ENCODE measurements at places on chromosomes 7 and 10.

DNA sequence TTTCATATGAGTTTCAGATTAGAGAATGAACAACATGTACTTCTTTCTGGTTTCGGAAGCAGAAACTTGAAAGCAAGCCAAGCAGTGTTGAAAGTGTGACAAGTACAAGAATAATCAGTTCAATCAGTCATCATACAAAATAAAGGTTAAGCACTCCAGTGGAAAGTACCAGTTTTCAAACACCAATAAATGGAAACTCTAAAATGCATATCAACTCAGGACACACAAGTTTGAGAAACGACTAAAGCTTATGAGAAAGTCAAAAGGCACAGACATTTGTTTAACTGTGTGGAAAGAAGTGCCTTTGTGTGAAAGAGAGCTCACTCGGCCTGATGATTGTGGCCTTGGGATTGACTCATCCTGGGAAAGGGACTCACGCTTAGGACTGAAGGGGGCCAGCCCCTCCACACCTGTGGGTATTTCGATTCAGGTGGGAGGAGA is 60.6 kb upstream of the AKR1C1 start:
- no peak for DNase-seq

- no peak for DNase-seq
Observed at GRCh38 chr10:87500646-87501048, 4.0 kb upstream of the MINPP1 start.

DNA sequence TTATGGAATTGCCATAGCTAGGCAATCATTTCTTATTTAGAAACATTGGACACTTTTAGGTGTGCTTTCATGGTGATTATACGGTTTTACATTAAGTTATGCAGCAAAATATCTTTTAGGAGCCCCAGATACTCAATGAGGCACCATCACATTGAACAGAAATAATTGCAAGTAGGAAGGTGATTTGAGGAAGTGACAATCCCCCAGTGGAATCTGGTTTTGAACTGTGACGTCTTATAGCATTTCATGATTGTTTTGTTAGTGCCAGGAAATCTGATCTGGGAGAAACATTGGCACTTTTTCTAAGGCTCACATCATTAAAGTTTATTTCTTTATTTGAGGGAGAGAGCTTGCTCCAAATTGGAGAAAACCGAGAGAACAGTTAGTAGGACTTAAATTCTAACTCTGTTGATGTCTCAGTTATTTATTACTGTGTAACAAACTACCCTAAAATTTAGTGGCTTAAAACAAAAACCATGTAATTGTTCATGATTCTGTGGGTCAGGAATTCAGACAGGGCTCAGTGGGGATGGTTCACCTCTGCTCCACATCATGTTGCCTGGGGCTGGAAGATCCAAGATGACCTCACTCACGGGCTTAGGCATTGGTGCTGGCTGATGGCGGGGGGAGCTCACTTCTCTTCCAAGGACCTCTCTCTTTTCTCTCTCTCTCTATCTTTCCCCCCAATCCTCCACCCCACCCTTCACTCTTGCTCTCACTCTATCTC is 78.2 kb upstream of the STEAP1B start:
- DNase-seq = no peak

GRCh38 chr10:96789571-96790108 is 42.5 kb upstream of the LCOR start:
- DNase-seq = no peak

GRCh38 chr10:96556003-96556402 is 30.8 kb downstream of the TM9SF3 start:
- no peak for DNase-seq

DNA sequence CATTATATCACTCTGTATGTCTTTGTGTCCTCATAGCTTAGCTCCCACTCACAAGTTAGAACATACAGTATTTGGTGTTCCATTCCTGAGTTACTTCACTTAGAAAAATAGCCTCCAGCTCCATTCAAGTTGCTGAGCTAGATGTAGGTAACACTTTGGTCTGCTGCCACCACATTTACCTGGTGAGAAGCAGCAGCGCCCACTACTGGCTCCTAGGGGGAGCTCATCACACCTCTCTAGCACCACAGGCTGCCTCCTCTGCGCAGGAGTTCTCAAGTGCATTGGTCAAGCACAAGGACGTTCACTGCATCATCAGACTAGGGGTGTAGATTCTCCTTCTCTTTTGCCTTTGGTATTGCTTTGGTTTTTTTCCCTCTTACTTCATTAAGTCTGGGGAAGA is 530.9 kb upstream of the AUTS2 start:
- DNase-seq = no peak

GRCh38 chr7:23369100-23369499 is 70.0 kb downstream of the MALSU1 start:
- no peak for DNase-seq

- DNase-seq = no peak
Observed at GRCh38 chr10:126536148-126536547, 134.3 kb downstream of the C10orf90 start.

DNA sequence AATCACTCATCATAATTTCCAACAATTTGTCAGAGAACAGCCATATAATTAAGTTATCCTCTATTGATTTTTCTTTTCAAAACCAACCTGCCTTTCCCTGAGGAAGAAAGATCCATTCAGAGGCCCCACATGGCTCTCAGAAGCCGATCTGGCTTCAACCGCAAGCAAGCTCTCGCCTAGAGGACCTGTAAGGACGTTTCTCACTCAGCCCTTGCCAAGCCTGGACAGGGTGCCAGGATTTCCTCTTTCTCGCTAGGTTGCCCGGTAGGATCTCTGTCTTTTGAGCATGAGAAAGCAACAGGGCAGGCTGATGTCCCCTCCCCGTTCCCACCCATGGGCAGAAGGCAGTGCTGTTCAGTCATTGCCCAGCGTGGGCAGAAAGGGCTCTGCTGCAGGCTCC is 13.0 kb downstream of the AIFM2 start:
- DNase-seq = no peak

DNA sequence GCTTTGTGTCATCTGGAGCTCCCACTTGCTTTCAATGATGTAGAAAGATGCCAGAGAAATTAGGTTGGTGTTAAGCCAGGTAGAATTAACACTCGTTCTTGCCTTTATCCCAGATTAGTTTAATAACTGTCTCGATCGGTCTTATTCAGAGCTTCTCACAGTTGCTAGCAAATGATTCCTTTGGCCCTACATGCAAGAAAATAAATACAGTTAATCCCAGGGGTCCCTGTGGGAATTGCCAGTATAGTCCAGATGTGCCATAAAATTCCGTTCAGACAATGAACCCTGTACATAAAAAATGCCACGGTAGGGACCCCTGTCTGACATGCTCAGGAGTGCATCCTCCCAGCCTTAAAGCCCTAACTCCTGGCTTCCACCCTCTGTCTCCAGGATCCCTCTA is 207.5 kb downstream of the ARHGAP12 start:
- DNase-seq = no peak

- DNase-seq = no peak
Observed at GRCh38 chr7:156156734-156157408, 344.6 kb upstream of the SHH start.

GRCh38 chr7:66627881-66628360 is 760 bp upstream of the KCTD7 start:
- DNase-seq = no peak

- no peak for DNase-seq
Observed at GRCh38 chr7:152891160-152891621, 131.6 kb downstream of the ACTR3B start.

DNA sequence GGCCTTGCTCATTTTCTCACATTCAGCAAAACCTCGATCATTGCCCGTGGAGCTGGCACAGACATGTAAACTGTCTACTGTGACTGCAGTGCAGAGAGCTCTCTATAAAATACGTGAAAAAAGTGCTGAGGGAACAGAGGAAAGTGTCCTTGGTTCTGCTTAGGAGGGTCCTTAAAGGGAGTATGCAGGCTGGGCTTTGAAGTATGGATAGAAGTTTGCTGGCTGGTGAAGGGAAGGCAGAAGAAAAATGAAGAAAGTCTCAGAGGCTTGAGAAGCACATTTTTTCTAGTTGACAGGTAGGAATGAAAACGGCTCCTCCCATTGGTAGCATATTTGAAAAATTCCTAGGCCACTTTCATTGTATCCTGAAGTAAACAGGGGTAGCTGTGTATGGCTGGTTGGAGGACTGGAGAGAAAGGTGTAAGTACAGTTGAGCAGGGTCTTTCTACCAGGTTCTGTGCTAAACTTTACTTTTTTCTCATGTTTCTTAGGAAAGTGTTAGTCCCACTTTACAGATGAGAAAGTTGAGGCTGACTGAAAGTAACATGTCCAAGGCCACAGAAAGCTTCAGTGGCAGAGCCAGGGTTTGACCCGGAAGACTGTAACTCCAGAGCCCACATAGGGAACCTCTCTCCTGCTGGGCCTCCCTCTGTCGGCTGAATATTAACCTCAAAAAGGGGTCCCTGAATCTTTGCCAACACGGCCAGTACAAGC is 63.0 kb upstream of the PPIF start:
- DNase-seq = no peak

GRCh38 chr7:82605247-82605864 is 161.8 kb upstream of the CACNA2D1 start:
- DNase-seq = no peak

GRCh38 chr10:75304741-75305390 is 69.1 kb upstream of the COMTD1 start:
- no peak for DNase-seq

GRCh38 chr10:103040418-103040817 is 122.3 kb downstream of the CNNM2 start:
- DNase-seq = no peak

DNA sequence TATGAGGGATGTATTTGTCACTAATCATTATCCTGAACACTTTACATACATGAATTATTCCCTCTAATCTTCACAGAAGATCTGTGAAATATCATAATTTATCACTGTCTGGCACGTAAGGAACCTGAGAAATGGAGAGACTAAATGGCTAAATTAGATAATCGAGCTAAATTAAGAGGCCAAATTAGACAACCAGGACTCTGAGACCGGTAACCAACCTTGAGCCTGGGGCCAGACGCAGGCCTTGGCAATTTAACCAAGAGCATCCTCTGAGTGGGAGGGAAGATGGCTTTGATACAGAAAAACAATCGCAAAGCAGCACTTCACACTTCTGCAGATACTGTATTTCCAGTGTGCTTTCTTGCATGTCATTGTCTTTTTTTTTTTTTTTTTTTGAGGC is 21.4 kb downstream of the SVOPL start:
- DNase-seq = no peak

DNA sequence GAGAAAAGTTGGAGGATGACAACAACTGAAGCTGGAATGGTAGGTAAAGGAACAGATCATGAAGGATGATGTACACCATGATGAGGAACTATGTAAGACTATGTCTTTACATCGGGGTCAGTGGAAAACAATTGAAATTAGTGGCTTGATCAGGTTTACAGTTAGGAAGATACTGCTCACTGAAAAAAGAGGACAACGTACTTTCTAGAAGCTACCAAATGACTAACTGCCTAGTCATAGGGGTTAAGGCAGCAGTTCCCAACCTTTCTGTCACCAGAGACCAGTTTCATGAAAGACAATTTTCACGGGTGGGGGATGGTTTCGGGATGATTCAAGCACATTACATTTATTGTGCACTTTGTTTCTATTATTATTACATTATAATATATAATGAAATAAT is 91.6 kb upstream of the ANKRD1 start:
- no peak for DNase-seq

DNA sequence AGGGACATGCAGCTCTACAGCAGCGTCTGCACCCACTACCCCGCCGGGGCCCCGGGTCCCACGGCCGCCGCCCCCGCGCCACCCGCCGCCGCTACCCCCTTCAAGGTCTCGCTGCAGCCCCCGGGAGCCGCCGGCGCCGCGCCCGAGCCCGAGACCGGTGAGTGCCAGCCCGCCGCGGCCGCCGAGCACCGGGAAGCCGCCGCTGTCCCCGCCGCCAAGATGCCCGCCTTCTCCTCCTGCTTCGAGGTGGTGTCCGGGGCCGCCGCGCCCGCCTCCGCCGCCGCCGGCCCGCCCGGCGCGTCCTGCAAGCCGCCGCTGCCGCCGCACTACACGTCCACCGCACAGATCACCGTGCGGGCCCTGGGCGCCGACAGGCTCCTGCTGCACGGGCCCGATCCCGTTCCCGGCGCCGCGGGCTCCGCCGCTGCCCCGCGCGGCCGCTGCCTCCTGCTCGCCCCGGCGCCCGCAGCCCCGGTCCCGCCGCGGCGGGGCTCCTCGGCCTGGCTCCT is 631 bp downstream of the OTUD1 start:
- peak; percentile 83 for DNase-seq

DNA sequence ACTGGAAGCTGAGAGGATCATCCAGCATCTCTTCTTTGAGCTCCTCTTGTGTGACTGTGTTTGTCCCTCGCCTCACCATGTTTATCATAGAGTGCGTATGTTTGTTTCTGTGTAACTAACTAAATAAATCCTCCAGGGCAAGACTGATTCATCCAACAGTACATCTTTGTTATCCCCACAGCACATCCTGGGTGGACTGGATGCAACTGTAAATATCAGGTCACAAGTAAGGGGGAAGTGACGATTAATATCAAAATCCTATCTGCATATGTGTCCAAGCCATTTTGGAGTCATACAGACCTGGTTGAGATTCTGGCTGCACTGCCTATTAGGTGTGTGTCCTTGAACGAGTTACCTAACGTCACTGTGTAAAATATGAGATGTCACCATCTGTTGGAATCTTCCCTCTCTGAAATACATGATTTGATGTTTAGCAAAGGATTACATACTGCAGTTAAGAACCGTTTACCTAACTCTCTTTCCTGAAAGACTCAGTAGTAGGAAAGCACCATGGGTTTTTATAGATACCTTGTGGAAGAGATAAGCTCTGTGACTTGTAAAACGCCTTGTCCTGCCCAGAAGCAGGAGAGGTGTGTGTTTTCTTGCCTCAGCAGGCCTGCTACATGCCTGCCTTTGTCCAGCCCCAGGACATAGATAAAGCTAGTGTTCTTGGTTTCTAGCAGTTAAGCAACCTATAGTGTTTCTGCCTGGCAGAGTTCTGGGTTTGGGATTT is 25.8 kb downstream of the WBP1L start:
- DNase-seq = no peak

- DNase-seq = no peak
Observed at GRCh38 chr7:156101355-156101754, 289.1 kb upstream of the SHH start.

- DNase-seq = peak; percentile 70
Observed at GRCh38 chr7:129780257-129780973, 168.9 kb downstream of the NRF1 start.

- no peak for DNase-seq
Observed at GRCh38 chr7:101502466-101503098, 126.5 kb downstream of the MYL10 start.

DNA sequence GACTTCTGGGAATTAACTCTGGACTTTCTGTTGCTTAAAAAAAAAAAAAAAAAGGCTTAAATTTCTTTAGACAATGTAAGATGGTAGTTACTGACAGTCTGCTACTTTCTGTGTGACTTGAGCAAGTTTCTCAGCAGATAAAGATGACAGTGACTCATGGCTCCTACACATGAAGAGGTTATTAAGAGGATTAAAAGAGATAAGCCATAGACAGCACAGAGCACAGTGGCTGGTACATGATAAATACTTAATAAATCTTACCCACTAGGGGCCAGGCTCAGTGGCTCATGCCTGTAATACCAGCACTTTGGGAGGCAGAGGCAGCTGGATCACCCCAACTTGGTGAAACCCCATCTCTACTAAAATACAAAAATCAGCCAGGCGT is 174.8 kb downstream of the JAZF1 start:
- DNase-seq = no peak
